ENCODE measurements at places on chromosomes 3 and 15.

DNA sequence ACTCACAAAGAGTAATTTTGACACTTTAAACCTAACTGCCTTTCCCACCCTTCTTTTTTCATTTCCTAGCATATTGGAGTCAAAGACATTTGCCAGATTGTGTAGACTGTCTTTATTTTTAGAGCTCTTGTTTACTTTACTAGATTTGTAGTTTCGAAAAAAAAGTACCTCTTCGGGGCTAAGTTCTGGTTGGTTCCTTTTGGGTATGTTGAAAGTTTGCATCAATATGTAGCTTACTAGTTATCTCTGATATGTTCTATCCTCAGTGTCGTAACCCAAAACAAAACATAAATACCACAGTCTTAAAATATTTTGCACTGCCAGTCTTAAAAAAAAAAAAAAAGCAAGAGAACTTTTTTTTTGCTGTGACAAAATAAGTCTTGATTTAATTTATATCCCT is 52.2 kb downstream of the REC114 start:
- DNase-seq = no peak

- DNase-seq = no peak
Measured at GRCh38 chr15:86654501-86654900, 574.8 kb downstream of the AGBL1 start.

DNA sequence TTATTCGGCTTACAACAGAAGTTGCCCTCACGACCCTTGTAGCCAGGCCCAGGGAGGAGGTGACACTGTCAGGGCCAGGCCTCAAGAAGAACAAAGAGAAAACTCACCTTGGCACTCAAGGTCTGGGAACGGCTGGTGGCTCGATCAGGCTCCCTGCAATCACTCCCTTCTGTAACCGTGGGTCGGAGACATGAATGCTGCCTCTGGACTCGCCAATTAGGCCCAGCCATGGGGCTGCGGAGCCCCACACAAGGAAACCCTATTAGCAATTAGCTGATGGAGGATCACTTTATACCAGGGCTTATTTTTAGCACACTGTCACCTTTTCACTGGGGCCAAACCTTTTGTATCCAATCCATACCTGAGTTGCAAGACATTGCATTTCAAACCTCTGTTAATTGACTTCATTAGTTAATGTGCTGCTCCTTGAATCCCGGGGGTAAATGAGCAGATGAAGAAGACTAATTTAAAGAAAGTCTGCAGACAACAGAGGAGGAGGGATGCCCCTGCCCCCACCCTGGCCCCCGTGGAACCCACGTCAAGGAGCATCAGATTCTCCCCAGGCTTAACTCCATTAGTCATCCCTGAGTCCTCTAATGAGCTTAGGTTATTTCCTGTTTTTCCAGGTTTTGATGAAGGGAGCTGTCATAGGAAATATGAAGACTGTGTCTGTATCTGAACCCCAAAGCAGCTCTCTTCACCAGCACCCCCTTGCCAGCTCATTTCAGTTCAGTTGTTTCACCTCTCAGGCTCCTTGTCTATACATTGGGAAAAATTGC is 255.3 kb downstream of the RORA start:
- DNase-seq = no peak

GRCh38 chr3:117488983-117489382 is 779.4 kb downstream of the TUSC7 start:
- no peak for DNase-seq

- no peak for DNase-seq
Measured at GRCh38 chr15:89783111-89783860, 7.2 kb downstream of the MESP2 start.

GRCh38 chr3:127456471-127457093 is 134.0 kb downstream of the TPRA1 start:
- no peak for DNase-seq

- DNase-seq = peak; percentile 45
Measured at GRCh38 chr3:134374791-134375581, 739 bp upstream of the AMOTL2 start.

DNA sequence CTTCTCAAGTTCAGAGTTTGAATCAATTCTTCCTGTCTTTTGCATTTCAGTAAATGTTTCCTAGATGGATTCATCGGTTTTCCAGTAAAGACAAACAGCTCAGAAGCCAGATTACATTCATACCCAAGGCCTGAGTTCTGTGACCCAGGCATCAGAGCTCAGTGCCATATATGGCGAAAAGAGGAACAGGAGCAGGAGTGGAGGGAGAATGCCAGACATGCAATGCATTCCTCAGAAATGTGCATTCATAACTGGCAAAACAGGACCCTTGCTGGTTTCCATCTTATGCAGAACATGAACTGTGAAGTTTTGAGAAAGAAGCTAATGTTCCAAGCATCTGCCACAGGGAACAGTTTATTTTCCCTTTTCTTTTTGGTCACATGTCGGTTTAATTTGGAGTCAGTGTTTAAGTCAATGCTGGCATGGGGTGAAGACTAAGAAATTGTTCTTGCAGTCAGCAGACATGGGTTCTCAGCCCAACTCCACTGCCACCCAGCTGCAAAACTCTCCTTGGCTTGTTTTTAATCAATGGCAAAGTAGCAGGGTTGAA is 116.5 kb downstream of the LPP start:
- DNase-seq = no peak

- DNase-seq = no peak
Measured at GRCh38 chr15:96274698-96275097, 55.8 kb upstream of the NR2F2 start.

DNA sequence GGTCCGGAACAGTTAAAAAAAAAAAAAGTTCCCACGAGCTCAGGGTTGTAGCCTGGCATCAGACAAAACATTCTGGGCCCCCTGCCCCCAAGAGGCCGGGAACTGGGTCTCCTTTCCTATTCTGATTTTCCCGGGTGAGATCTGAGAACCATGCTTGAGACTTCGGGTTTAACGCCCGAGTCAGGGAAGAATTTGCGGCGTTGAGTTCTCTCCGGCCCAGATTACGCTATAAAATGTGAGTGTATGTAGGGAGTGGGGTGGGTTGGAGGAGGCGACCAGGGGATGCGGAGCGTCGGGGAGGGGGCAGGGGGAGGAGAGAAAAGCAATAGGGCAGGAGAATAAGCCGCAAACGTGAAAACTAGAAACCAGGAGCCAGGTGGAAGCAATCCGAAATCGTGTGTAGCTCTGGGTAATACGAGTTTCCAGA is 2.7 kb downstream of the ZIC1 start:
- DNase-seq = no peak

DNA sequence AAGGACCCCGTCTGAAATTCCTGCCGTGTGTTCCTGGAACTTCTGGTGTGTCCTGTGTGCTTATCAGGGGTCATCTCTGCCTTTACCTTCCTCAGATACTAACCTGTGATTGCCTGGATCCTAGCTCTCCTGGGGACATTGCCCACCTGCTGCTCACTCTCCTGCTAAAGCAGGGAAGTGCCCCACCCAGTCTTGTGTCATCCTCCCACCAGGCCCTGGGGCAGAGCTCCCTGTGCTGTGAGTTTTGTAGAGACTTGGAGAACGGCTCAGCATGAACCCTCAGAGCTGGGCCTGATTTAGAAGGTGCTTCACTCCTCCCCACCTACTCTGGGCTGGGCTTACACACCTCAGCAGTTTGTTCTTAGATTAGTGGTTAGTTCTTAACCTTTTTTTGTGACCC is 3.8 kb upstream of the TMEM44 start:
- DNase-seq = no peak

DNA sequence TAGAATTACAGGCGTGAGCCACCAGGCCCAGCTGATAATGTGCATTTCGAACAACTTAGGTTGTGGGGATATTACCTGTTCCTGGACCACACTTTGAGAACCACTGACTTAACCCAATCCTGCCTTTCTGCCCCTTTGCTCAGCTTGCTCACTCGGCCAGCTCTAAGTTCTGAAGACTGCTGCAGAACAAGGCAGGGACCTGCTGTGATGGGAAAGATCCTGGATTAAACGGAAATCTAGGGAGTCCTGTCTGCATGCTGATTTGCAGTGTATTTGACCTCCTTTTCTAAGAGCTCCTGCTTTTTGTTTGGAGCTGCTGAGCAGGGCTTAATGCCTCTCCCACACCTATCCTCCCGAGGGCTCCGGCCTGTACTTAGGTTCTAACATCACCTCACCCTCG is 2.9 kb downstream of the LTK start:
- DNase-seq = no peak

DNA sequence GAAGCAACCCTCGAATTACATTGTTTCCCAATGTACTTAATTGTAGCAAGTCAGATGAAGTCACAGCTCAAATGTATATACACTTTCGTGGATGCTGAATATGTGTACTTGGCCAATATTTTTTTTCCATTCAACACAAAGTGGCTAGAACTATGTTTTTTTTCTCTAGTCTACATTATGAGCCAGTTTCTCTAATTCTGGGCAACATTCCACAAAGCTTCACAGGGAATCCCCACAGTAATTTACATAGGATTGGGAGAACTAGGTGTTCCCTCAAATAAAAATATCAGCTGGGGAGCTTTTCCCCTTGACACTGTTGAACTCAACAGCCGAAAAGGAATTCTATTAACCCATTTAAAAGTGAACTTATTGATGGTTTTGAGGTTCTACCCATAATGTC is 493.1 kb downstream of the MECOM start:
- DNase-seq = no peak

GRCh38 chr3:67059443-67059842 is 61.3 kb downstream of the KBTBD8 start:
- no peak for DNase-seq

- no peak for DNase-seq
Measured at GRCh38 chr15:101269479-101270223, 7.6 kb downstream of the SELENOS start.

- DNase-seq = no peak
Measured at GRCh38 chr15:63255489-63255990, 21.9 kb upstream of the APH1B start.

GRCh38 chr3:149473357-149474249 is 894 bp upstream of the TM4SF4 start:
- peak; percentile 51 for DNase-seq

GRCh38 chr3:195238081-195238571 is 32.8 kb downstream of the XXYLT1 start:
- no peak for DNase-seq

- DNase-seq = no peak
Measured at GRCh38 chr15:70358871-70359647, 261.3 kb upstream of the TLE3 start.

- no peak for DNase-seq
Measured at GRCh38 chr3:100354850-100355249, 20.3 kb downstream of the NIT2 start.

DNA sequence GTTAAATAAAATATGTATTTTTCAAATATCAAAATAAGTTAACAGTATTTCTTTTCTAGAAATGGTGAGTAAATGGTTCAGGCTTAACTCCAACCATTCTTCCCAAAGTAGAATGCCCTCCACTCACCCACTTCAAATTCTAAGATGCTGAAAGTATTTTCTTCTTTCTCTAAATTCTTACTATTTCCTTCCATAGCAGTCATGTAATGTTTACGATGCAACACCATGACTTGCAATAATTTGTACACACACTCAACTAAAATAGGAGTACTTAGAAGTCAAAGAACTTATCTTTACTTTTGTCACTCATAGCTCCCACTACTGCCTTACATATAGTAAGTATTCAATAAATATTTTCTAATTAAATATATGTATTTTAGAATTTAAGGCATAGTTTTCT is 65.0 kb downstream of the AQR start:
- no peak for DNase-seq

GRCh38 chr15:70512772-70513362 is 250.5 kb downstream of the UACA start:
- no peak for DNase-seq

- no peak for DNase-seq
Measured at GRCh38 chr15:40290545-40290917, 7.7 kb upstream of the ANKRD63 start.

DNA sequence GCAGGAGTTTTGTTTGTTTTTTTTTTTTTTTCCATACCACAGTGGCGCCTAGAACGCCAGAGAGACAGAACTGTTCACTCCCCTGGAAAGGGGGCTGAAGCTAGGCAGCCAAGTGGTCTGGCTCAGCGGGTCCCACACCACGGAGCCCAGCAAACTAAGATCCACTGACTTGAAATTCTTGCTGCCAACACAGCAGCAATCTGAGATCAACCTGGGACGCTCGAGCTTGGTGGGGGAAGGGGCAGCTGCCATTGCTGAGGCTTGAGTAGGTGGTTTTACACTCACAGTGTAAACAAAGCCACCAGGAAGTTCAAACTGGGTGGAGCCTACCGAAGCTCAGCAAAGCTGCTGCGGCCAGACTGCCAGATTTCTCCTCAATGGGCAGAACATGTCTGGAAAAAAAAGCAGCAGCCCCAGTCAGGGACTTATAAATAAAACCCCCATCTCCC is 29.8 kb downstream of the SPICE1 start:
- no peak for DNase-seq

DNA sequence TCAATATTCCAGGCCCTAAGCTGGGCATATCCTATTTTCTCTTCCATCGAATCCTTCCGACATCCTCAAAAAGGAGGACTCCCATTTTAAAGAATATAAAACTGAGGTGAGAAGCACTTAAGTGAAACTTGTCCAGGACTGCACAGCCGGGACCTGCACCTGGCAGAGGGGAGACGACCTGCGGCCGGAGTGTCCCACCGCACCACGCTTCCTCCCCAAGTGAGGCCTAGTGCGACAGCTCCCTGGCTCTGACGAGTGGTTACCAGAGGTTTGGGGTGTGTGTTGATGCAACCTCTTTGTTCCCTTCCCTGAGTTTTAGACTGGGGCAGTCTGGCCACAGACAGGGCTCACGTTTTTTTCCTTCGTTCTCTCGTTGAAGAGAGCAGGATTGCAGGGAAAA is 24.9 kb upstream of the ATP2B2 start:
- no peak for DNase-seq

DNA sequence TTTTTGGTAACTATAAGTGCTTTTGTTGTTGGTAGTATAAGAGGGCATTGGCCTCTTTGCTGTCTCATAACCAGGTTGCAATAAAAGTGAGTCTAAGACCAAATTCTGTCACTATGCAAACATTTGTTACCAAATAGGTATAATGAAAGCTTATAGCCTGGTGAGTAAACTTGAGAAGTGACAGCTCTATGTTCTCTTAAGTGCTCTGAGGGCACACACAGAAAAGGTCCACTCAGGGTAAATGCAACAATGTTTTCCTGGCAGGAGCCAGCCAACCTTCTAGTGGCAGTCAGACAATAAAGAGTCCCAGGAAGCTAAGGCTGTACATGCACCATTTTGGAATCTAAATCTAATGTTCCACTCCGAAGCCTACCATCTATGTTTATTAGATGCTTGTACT is 262.1 kb upstream of the TGFBR2 start:
- DNase-seq = no peak

- DNase-seq = no peak
Measured at GRCh38 chr15:74857671-74858368, 14.9 kb upstream of the ULK3 start.

DNA sequence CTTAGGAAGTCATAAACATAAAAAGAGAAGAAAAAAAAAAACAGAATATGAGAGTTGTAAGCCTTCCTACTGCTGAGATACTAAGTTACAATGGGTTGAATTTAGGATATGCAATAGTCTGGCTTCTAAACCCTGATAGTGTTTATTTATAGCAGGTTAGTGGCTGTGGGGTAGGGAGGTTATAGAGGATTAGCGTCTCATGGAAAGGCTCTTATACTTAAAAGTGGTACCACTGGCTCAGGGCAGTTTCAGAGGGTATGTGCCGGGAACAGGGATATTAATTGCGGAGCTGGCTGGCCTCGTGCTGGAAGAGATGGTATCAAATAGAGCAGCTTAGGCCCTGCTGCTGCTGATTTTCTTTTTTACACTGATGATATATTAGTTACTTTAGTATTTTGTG is 60.8 kb downstream of the PFN2 start:
- DNase-seq = no peak

- no peak for DNase-seq
Measured at GRCh38 chr3:111882194-111882593, 23.1 kb downstream of the PHLDB2 start.

GRCh38 chr15:94970802-94971201 is 739.4 kb downstream of the MCTP2 start:
- no peak for DNase-seq
